Panc1 (cell line): ENCODE measurements at places on chromosomes 2 and 18.

DNA sequence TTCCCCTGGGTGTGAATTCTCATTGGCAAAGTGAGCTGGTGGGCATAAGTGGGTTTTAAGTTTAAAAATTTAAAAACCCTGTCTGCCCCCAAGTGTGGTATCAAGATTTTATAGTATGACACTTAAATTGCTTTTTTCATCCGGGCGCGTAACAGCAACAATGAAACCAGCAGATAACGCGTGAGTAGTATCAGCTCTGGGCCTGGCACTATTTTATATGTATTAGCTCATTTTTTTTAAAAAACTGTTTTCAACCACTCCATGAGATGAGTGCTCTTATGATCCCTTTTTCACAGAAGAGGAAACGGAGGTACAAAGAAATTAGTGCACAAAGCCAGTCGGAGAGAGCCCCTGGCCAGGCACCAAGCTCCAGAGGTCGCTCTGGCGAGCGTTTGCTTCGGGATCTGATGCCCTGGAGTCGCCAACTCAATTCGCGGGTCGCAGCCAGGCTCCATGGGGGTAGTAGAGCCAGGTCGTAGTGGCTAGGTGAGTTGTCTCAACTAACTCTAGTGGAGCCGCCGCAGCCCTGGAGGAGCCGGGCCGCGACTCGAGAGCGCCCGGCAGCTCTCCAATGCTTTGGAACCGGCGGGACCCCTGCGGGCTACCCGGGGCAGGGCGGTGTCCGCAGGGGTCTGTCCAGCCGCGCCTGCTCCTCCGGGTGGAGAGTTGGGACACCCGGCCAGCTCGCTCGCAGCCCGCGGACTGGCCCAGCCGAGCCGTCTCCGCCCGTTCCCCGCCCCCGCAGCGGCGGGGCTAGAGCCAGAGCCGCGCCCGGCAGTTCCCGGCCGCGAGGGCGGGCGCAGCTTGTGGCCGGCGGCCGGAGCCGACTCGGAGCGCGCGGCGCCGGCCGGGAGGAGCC, at the start of gene IL1R1:
Gene IL1R1 (plus strand): TSS at position 777 of the 859 bp plus-strand sequence. CDS start 14,979 bp downstream, outside the sequence.
- no peak for DNase-seq

DNA sequence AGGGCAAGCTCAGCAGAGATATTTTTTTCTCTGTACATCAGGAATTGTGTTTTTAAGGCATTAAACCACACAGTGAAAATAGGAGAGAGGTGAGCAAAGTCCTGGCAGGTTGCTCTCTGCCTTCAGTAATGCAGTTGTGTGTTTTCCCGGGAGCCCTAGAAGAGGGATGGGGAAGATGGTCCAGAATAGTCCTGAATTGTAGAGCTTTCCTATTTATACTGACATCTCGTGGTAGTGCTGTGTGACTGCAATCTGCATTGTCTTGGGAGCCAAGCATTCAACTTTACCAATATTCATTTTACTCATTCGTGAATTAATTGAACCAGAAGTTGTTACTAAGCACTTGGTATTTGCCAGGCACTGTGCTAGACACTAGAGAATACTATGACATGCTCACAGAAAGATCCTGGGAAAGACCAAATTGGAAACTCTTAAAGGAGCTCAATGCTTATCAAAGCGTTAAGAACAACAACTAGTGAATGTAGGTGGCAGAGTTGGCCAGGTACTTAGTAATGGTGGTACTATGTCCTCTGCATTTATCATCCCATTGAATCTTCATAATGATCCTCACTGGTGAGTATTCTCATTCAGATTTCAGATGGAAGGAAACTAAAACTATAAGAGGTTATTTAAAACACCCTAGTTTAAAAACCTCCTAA, 214.6 kb downstream of the TRIB2 start:
- peak; percentile 51 for DNase-seq

DNA sequence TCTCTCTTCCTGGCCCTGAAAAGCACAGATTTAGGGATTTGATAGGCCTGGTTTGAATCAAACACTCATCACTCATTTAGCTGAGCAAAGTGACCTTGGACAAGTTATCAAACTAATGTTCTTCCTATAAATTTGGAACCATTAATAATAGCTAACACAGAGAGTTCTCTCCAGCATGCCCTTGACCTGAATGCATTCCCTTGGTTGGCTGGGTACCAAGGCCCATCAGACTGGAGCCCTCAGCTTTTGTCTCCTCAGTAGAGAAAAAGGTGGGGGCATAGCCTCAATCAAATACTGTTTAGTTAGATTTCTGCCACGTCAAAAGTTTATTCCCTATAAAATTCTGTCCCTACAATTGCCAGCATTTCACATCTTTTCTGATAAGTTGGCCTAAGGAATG, 13.8 kb upstream of the MRPL19 start:
- no peak for DNase-seq

DNA sequence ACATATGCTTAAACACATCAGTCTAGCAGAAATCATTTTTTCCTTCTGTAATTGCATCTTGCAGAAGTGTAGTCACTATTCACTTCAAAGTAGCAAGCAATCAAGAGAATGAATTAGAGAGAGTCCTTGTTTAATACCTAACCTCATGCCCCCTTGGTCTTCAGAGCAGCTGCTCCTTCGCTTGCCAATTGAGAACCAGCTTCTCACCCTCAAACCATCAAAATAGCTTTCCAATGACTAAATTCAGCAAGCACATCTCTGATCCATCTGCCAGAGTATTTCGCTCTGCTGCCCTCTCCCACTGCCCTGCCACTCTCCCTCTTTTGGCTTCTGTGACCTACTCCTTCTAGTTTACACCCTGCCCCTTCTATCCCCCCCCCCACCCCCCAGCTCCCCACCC, 120.7 kb upstream of the AGAP1 start:
- no peak for DNase-seq

GRCh38 chr2:216849987-216850386, 9.9 kb downstream of the TNP1 start:
- no peak for DNase-seq

GRCh38 chr2:55425431-55425831, 5.8 kb upstream of the CCDC88A start:
- peak; percentile 72 for DNase-seq

DNA sequence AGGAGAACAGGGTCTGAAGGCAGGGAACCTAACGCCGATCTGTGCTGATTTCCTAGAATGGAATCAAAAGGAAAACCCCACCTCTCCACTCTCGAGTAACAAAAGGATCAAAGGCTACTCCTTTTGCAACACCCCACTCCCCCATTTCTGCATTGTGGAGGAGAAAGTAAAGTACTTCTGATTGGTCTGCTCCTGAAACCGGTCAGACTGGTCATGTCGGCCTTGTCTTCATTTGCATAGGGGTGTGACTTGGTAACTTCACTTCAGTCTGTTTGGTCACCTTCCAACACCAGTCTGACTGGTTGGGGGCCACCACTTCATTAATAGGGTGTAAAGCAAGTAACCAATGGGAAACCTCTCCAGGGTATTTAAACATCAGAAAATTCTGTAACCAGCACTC, 771.9 kb downstream of the ERBB4 start:
- DNase-seq: no peak

DNA sequence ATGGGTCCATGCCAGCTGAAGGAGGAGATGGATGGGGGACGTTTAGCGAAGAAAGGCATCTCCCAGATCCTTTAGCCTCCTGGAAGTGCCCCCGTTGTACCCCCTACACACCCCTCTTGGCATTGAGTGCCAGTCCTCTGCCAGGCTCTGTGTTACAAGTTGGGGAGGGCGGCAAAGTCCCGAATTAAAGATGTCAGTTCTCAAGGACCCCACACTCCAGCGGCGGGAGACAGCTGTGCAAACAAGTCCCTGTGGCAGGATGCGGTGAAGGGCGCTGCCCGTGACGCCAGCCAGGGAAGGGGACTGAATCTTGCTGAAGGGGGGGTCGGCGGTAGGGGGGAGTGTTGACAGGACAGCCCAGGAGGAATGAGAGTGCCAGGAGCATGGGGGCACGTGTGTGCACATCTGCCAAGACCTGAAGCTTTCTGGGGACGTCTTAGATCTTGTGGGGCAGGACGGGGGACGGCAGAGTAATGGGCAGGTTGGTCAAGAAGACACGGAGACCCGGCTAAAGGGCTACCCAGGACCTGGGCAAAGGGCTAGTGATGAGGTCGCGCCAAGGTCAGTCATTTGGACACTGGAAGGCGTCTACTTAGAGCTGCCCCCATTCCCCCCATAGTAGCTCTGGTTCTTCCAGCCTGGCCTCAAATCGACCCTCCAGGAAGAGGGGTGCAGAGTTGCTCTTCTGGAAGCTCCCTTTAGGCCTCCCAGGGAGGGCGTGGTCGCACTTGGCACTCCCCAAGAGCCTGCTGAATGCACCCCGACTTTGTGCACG, 2.8 kb upstream of the CTDSP1 start:
- DNase-seq: no peak

GRCh38 chr2:203928849-203929248, 7.7 kb upstream of the ICOS start:
- no peak for DNase-seq

GRCh38 chr18:79690071-79690470, 10.5 kb downstream of the CTDP1 start:
- no peak for DNase-seq

DNA sequence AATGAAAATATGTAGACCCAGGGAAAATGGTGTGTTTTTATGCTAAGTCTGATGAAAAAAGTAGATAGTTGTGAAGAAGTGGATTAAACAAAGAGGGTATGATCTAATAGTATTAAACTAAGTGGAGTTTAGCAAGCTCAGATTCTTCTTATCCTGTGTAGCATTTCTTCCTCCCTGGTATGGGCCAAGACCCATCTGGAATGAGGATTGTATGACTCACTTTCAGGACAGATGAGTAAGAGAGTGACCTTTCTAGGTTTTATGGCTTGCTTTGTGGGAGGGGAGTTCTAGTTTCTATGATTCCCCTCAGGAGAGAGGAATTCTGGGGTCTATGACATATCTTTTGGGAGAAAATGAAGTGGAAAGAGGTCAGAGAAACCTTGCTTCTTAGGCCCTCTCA, 550.1 kb downstream of the SPAG16 start:
- DNase-seq: no peak

DNA sequence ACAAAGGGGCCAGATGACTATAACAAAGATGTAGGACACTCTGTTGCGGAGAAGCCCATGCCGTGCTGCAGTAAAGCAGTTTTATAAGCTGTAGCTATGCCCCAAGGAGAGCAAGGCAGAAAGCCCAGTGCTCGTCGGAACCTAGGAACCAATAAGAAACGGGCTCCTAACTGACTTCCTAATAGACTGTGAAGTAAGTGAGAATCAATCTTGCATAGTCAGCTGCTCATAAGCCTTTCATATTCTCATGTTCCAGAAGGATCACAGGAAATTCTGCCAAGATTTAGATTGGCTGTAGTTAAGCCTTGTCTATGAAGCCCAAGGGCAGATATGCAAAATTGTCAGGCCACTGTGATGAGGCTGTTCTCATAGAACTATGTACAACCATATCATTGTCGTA, 98.4 kb downstream of the RTTN start:
- DNase-seq: no peak

DNA sequence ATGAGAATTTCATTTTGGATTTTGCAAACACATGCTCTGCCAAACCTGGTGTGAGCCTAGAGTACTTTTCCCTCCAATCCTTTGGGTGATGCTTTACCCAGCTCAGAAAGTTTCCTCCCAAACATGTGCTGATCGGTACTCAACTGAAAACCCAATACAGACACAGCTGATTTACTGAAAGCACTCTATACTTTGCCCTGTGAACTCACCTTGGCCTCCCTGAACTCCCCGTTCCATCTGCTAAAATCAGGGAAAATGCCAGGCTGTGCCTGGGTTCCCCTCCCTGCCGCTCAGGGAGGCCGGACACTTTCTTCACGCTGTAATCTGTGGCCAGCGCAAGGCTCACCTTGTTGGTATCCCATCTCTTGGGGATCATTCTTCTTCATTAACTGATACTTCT, 391.2 kb downstream of the CBLN2 start:
- no peak for DNase-seq

DNA sequence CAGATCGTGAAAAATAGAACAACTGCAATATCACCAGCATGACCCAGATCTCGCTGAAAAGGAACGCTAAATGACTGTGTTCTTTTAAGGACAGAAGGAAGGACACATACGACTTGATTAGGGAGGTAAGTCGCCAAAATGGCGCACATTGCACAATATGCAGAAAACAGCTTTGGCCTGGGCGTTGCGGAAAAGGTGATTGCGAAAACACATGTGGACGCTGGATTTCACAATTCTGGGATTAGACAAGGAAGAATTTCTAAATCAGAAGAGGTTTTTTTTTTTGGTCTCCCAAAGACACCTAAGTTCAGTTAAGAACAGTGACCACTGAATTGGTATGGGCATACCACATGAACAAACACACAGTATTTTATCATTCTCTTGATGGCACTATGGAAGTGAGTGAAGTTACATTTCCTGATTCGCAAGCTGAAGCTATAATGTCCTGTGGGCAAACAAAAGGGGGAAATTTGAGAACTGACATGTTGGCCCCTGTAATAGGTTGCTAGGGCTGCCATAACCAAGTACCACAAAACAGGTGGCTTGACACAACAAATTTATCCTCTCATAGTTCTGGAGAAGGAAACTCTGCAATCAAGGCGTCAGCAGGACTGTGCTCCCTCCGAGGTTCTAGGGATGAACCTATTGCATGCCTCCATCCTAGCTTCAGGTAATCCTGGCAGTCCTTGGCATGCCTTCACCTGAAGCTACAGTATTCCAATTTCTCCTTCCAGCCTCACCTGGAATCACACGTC, 25.8 kb upstream of the ERICH2 start:
- no peak for DNase-seq

DNA sequence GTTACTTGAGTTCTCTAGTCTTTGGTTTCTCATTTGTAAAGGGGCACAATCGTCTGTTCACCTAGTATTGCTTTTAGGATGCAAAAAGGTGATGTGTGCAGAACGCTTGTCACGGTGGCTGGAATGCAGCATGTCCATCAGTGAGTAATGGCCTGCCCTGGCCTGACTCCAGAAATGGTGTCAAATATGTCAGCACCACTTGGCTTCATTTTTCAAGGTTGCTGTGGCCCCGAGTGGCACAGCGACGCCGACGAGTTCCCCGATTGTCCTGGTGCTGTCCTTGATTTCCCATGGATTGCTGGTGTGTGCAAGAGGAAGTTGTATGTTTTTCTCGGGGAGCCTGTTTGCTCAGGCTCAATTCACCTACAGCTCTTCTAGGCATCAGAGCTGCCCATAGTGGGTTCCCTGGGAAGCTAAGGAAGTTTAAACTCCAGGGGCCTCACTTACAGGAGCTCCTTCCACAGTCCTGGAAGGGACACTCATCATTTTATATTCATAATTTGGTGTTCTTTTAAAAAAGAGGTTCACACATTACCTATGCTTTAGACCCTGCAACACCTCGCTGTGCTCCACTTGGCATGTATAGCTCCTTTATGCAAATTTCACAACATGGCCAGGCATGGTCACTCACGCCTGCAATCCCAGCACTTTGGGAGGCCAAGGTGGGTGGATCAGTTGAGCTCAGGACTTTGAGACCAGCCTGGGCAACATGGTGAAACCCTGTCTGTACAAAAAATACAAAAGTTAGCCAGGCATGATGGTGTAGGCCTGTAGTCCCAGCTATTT, 25.6 kb upstream of the ZNF407 start:
- no peak for DNase-seq

- DNase-seq: no peak
Measured at GRCh38 chr2:128876986-128877983, 558.6 kb upstream of the HS6ST1 start.

DNA sequence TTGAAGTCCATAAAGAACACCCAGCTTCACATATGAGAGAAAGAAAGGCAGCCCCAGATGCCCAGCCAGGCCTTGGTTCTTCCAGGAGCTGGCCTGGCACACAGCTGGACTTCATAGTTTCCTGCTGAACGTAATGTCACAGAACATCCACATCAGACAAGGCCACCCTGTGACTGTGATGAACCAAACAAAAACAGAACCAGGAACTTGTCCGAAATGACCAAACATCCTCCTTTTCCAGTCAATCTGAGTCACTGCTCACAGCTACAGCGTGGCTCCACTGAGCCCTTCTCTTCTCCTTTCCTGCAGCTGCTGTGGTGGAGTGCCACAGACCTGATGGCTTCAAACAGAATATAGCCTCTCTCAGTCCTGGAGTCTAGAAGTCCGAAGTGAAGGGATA, 45.4 kb upstream of the PAPOLG start:
- DNase-seq: no peak
